ENCODE measurements at places on chromosomes 3 and 15.

- no peak for DNase-seq
These were observed 964.6 kb downstream of the SI start for GRCh38 chr3:164113371-164114332.

DNA sequence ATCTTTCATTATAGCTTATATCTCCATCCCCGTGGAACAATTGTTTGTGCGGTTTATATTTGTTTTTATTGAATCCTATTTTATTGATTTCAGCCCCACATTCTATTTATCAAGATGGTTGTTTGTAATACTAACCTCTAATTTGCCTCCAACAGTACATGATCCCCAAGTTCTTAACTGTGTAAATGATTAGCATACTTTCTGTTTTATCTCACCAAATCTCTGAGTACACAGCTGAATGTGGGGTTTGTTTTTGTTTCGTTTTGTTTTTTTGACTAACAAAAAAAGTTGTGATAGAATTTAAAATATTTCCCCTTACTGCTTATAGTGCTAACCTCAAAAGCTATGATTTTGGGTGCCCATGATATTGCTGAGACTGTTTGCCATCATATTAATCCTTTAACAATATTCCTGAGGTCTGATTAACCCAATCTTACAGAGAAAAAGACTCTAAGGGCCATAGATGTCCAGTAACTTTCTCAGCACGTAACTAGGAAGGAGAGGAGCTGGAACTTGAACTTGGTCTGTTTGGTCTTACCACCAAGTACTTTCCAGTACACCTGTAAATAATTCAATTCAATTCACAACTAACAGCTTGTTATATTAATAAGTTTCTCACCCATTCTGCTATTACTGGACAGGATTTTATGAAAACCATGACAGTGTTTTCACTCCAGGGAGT lies 789.8 kb downstream of the TUSC7 start:
- no peak for DNase-seq

GRCh38 chr3:72082776-72083462 lies 298.0 kb upstream of the PROK2 start:
- DNase-seq: no peak

GRCh38 chr3:186207515-186207914 lies 98.6 kb upstream of the ETV5 start:
- no peak for DNase-seq

GRCh38 chr15:91717811-91718210 lies 135.7 kb upstream of the SLCO3A1 start:
- no peak for DNase-seq

- no peak for DNase-seq
These were observed 50.9 kb downstream of the NUDT16 start for GRCh38 chr3:131432441-131432840.

- DNase-seq: no peak
These were observed 76.2 kb downstream of the POLR2M start for GRCh38 chr15:57782731-57783130.

DNA sequence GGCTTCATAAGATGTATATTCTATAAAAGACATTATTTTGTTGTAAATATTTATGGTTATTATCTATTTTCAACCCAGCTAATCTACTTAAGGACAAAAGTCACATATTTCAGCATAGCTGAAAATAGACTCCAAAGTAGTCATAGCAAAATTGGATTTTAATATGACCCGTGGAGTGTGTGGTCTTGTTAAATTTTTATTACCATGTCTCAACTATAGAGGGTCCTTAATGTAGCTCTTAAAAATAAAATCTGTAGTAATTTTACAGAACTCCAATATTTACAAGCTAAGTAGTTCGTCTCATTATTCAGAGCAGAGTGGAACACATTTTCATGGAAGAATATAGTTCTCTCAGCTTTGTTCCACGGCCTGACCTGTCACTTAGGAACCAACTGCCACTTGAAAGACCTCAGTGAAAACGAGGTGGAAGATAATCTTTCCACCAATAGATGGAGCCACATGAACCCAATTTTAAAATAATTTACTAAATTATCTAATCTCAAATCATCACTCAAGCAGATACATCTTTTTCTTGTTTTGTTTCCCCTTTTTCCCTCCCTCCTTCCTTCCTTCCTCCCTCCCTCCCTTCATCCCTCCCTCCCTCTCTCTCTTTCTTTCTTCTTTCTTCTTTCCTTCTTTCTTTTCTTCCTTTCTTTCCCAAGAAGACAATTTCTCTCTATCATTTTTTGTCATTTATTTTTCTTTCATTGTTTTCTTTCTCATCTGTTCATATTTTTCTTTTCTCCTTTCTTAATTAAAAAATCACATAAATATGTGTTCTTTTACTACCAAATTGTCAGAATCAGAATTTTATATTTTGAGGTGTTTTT lies 97.2 kb downstream of the CLDN1 start:
- DNase-seq: no peak

DNA sequence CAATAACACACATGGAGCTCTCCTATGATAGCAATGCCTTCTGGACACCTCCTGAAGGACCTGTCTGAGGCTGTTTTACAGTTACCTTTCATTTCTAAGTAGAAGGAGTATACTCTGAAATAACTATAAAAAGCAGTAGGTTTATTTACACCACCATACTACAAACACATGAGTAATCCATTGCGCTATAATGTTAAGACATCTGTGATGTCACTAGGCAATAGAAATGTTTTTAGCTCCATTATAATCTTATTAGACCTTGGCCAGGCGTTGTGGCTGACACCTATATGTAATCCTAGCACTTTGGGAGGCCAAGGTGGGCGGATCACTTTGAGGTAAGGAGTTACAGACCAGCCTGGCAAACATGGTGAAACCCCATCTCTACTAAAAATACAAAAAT lies 24.7 kb downstream of the PXK start:
- no peak for DNase-seq

- no peak for DNase-seq
These were observed 31.8 kb downstream of the HEG1 start for GRCh38 chr3:125023833-125024555.

DNA sequence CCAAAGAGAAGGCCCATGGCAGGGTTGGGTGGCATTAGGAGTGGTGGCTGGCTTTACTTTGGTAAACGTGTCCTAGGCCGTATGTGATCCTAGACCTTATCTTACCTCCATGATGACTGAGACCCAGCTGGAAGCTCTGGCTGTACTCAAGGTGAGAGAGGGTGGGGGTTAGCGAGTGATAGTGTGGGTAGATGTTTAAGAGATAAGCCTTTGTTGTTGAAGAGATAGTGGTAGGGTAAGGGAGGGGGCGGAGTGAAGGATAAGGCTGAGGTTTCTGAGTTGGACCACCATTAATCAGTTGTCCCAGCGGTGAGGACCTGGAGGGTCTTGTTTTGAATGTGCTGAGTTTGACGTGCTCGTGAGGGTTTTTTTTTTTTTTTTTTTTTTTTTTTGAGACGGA lies 61.5 kb upstream of the ULK4 start:
- no peak for DNase-seq

All from AG04450 (cell line).